ENCODE measurements at places on chromosomes 3 and 15.

- no peak for DNase-seq
Measured at GRCh38 chr3:117473981-117474538, 764.5 kb downstream of the TUSC7 start.

DNA sequence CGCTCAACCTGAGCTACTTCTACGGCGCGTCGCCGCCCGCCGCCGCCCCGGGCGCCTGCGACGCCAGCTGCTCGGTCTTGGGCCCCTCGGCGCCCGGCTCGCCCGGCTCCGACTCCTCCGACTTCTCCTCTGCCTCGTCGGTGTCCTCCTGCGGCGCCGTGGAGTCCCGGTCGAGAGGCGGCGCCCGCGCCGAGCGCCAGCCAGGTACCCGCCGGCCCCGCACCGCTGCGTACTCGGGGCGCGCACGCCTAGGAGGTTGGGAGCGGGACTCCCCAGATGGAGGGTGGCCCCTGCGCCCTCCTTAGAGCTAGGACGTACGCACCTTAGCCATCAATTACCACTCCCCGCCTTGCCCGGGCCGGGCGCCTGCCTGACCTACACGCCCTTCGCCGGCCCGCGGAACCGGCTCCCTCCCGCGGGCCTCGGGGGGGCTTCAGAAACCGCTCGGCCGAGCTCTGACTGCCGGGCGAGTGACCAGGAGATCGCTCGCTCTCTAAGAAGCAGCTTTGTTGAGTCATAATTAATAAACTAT, 466 bp downstream of the NFKBIZ start:
- DNase-seq = no peak

- no peak for DNase-seq
Measured at GRCh38 chr3:16476636-16477035, 36.9 kb downstream of the RFTN1 start.

GRCh38 chr3:106140431-106140830, 271.6 kb upstream of the CBLB start:
- DNase-seq = no peak

DNA sequence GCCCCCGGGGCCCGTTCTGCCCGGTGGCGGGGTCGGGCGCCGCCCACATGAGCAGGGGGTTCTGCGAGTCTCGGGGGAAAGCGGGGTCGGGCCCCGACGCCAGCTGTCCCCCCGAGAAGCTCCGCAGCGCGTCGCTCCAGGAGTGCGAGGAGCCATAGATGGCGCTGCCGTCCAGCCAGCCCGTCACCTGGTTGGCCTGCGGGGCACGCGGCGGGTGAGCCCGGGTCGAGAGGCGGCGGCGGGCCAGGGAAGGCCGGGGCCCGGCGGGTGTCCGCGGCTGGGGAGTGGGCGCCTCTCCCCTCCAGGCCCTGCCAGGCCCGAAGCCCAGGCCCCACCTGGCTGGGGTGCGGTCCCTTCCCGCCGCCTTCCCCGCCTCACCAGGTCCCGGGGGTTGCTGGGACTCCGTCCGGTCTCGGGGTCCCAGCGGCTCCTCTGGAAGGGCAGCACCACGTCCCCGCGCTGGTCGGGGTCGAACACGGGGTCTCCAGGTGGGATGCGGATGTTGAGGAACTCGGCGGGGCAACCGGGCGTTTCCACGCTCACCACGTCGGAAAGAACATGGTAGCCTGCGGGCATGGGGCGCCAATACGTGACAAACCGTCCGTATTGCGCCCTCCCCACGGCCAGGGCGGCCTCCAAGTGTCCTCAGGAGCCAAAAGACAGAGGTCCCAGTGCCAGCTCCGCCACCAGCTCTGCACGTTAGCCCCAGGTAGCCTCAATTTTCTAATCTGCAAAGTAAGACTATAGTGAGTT, 2.4 kb downstream of the DUOX2 start:
- no peak for DNase-seq

DNA sequence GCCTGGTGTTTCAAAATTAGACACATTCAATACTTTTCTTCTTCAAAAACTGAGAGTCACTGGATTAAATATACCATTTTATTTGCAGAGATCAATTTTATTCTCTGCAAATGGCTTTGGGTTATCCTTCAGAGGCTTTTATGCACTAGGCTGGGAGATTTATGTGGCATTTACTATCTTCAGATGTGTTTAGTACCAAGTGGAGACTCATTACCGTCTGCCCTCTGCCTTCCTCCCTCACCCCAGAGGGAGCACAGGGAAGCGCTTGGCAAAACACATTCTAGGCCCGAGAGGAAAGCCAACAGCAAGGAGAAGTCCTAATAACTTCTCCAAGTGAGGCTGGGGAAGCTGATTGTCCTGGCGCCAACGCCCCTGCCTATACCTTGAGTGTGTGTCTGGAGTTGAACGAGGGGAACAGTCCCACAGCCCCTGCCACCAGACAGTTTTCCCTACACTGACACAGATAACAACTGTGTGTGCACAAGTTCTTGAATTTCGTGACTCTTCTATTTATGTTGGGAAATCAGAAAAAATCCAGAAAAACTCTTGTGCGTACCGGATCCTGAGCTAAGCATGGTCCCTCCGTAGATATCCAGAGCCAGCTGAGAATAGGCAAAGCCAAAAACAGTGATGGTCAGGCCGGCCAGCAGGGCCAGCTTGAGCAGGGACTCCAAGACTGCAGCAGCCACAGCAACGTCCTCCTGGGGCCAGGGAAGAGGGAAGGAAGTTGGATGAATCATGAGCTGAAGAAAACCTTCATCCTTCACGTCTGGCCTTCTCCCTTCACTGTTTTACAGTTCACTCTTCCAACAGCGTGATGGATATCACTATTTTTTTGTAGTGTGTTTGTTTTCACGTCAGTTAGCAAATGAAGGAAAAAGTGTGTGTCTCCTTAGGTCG, 26.6 kb downstream of the RFT1 start:
- no peak for DNase-seq

GRCh38 chr3:45554006-45554666, 40.4 kb upstream of the LIMD1 start:
- DNase-seq = peak; percentile 66

DNA sequence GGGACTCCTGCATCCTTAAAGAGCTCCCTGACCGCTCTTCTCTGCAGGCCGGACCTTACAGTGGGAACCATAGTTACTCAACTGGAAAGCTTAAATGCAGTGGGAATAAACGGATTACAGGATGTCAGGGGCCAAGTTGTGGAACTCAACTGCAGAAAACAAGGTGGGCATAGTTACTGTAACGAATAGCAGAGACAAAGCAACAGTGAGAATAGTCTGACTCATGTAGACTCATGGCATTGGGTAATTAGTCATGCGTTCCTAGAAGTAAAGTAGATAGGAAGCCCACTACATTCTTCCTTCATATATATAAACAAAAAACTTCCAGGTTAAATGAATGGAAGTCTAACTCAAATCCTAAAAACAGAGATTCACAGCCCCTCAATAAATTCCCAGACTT, 95.5 kb upstream of the CHRNA7 start:
- no peak for DNase-seq

DNA sequence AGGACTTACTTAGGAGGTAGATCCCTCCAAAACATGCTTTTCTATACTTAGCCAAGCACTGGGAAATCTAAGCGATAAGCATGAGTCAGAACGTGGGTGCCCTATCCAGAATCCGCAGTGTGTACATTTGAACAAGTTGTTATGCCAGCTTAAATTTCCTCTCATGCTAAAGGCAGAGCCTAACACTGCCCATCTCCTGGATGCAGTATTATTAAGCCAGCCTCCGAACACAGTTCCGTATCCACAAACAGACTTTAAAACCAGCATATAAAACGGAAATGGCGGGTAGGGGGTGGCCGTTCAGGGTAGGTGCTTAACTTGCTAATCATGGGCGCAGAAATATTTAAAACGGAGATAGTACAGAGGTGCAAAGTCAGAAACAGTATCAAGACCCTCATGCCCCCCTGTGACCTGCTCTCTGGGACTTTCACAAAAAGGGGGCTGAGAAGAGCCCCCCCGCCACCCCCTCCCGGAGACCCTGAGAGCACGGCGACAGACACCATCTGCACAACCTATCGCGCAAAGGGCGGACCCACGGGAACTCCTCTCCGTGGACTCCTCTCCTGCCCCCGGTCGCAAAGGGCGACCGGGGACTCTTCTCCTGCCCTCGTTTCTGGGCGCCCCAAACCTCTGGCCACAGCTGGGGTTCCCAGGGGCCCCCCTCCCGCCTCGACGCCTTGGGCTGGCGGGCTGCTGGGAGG, 889 bp upstream of the LRRIQ4 start:
- peak; percentile 32 for DNase-seq

DNA sequence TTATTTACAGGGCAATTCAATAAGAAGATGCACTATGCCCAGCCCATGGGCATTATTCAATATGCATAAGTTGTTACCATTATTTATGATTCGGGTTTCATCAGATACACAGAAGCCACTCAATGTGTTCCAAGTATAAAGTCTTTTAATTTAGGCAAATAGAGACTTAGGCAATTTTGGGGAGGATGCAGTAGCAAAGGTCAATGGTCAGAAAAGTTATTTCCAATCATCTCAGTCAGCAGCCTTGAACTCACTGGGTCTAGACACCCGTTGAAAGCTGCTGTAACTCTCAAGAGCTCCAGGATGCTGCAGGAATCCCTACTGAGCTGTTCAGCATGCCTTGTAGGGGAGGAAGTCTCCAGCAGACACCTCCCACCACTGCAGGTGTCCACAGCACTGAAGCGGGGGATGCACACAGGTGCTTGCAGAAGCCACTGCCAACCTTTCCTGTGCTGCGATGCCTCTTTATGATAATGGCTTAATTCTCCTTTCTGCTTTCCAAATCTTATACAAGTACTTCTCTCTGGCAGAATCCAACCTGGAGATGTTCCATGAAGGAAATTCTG, 155.0 kb upstream of the SUCLG2 start:
- DNase-seq = no peak

GRCh38 chr3:111392894-111393398, 149.1 kb upstream of the CD96 start:
- no peak for DNase-seq

DNA sequence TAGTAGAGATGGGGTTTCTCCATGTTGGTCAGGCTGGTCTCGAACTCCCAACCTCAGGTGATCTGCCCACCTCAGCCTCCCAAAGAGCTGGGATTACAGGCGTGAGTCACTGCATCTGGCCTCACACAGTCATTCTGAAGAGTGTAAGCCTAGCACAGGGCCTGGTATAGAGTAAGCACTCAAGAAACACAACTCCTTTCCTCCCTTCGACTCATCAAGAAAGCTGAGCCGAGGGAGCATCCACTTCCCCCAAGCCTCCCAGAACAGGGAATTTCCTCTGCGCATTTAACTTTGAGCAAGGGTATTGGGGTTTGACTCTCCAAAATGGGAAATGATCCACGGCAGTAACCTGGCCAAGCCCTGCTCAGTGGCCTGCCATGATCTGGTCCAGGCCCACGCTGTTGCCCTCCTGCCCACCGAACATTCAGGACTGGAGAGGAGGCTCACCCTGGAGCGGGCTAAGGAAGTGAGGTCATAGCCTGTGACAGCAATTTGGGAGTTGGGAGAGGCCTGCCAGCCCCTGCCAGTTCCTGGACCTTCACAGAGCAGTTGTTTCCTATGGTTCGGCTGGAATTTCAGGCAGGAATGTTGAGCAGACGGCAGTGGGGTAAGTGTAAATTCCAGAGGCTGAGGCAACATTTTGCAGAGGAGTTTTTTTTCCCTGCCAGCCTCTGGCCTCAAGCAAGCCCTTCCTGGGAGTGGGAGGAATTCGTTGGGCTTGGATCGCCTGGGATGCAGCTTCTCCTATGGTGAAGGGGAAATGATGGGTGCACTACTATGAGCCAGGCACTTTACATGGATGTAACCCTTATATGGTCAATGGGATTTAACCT, 21.2 kb upstream of the SMAD3 start:
- no peak for DNase-seq

DNA sequence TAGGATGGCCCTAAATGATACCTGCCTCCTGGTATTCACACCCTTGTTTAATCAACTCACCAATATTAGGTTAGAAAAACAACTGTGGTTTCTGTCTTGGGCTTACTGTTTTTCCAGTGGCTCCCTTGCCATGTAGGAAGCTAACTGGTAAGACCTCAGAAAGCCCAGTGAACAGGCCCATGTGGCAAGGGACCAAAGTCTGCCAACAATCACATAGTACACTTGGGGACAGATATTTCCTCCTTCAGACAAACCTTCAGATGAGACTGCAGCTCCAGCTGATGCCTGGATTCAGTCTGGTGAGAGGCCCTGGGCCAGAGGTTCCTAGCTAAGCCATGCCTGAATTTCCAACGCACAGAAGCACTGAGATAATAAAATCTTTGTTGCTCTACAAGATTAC, 96.1 kb downstream of the GSK3B start:
- no peak for DNase-seq

DNA sequence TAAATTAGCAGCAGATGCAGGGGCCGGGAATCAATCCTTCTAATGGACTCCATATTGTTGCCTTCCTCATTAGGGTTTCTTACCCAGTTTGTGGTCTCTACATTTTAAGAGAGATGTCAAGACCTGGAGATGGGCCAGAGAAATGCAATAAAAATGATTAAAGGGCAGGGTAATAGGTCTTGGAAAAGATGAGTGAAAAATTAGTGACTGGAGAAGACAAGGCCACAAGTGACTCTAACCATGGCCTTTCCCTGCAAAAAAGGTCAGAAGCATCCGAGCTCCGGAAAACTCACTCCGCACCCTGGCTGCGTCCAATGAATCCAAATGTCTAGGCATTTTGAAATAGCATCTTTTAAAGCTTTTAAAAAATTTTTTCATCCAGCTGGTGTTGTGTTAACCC, 152.8 kb downstream of the ARRDC4 start:
- DNase-seq = no peak

GRCh38 chr3:124995460-124995994, 60.3 kb downstream of the HEG1 start:
- peak; percentile 75 for DNase-seq

DNA sequence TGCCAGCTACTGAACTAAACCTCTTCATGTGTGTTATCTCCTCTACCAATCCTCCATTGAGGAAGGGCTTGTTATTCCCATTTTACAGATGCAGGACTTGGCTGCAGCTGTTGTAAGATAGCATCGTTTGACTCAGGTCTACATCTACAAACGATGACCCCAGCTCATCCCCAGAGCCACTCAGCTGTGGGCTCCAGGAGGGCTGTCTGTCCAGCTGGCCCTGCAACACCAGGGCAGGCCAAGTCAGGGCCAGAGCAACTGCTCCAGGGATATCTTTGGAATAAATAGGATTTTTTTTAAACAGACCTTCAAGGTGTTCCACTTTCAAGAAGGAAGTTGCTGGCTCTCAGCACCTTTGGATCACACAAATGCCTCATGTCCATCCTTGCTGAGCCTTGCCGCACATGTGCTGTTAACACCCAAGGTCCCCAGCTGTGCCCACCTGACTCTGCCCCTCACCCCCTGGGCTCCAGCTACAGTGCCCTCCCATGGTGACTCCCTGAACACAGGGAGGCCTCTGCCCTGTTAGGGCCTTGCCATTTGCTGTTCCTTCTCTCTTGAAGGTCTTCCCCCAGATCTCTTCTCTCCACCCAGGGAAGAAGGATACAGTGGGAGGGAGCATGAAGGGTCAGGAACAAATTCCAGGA, 31.0 kb downstream of the ALDH1L1 start:
- no peak for DNase-seq

DNA sequence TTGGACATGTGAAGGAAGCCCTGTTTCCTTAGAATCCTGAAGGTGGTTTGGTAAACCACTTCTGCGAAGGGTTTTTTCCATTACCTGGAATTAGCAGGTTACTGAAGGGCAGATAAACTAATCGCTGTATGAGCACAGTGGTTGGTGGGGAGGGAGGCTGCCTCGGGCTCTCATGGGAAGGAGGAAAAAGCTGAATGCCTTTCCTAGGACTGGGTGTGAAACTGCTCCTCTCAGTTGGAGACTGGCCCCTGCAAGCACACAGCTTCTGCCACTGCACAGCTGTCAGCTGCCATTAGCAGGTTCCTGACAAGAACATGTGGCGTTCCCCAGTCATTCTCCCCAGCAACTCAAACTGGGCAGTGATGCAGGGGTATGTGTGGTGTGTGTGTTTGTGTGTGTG, 376.3 kb downstream of the GAP43 start:
- no peak for DNase-seq
